ENCODE measurements at places on chromosomes 2 and 18.
A peak's percentile ranks its signal among the peaks of the same experiment; 100 is the strongest.

- peak; percentile 79 for DNase-seq
Measured at GRCh38 chr18:63505566-63506335, 29.0 kb downstream of the SERPINB5 start.

- DNase-seq = no peak
Measured at GRCh38 chr2:42098571-42099437, 51.0 kb downstream of the PKDCC start.

DNA sequence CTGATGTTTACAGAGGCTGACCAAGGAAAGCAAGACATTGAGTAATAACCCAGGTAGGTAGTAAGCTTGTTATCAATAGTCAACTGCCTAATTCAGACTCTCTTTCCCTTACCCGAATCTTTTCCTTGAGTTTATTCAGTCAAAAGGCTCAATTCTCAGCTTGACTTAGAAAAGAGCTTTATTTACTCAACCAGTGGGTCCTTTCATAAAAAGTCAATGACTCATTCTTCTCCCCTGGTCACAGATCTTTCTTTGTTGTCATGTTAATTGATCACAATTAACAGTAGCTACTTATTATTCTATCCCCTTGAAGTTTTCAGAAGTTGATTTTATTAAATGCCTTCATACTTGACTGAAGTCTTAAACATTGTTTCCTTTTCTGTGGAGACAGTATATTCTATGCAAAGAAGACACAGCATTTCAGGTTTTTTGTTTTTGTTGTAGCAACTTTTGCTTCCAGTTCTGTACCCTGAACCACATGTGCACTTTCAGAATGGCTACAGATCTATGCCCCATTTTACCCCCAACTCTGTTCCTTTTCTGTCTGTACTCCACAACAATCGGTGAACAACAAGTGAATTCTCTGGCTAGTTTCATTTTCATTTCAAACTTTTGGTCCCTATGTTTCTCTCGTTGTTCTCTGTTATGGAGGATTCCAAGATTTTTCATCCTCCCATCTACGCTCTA, 428.3 kb downstream of the NCKAP5 start:
- peak; percentile 62 for DNase-seq

DNA sequence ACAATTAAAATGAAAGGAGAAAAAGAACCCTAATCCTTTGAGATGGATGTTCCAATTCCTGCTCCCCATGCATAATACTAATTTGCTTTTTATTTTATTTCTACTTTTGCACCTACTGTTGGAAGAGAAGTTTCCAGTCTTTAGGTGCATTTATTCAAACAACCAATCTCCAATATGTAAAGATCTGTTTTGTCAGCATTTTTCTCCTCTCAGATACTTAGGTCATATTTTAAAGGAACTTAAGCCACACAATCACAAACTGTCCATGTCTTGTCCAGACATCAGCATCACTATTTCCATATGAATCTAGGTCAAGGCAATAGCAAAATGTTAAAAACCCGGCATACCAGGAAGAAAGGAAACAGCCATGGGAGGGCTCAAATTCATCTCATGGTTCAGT, 1023.2 kb downstream of the BCL11A start:
- no peak for DNase-seq

GRCh38 chr2:151175864-151176263, 85.8 kb downstream of the RBM43 start:
- DNase-seq = no peak

DNA sequence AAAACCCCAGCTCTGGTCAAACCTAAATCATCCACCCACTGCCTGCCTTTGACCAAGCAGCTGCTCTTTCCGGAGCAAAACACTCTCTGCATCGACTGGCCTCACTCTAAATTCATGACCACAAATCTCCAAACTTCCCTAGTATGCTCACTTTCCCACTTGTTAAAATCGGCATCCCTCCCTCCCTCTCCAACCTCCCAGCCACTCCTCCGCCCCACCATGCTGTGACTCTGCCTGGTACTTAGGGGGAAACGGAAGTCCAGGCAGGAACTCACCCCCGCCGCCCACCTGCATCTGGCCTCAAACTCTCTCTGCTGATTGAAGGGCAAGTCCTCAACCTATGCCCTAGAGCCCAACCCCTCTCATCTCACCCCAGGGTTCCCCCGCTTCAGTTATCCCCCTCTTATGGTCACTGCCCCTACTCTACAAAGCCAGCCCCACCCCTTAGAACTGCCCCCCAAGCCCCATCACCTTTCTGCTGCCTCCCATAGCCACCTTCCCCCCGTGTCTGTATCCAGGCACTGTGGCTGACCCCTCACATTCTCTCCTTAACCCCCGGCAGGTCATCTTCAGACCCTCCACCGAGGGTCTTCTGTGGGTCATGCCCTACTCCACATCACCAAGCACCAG, 3.8 kb upstream of the ADRA2B start:
- no peak for DNase-seq

- DNase-seq = no peak
Measured at GRCh38 chr18:48715711-48716361, 177.0 kb downstream of the CTIF start.

GRCh38 chr2:190765386-190766173, 115.0 kb upstream of the GLS start:
- no peak for DNase-seq

DNA sequence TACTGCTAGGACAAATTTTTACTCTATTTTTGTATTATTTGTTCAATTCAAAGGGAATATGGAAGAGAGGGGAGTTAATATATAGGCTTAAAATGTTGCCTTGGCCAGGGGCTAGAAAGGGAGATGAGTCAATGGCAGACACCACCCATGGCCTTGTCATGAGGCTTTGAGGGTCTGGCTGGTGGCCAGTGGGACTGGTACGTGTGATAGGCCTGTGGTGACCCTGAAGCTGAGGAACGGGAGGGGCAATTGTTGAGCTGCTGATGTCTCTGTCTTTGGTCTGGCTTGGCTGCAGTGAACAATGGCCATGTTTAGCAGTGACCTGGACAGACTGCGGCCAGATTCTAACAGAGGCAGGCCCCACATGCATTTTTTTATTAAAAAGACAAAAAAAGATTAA, 18.5 kb downstream of the GKN1 start:
- DNase-seq = no peak

DNA sequence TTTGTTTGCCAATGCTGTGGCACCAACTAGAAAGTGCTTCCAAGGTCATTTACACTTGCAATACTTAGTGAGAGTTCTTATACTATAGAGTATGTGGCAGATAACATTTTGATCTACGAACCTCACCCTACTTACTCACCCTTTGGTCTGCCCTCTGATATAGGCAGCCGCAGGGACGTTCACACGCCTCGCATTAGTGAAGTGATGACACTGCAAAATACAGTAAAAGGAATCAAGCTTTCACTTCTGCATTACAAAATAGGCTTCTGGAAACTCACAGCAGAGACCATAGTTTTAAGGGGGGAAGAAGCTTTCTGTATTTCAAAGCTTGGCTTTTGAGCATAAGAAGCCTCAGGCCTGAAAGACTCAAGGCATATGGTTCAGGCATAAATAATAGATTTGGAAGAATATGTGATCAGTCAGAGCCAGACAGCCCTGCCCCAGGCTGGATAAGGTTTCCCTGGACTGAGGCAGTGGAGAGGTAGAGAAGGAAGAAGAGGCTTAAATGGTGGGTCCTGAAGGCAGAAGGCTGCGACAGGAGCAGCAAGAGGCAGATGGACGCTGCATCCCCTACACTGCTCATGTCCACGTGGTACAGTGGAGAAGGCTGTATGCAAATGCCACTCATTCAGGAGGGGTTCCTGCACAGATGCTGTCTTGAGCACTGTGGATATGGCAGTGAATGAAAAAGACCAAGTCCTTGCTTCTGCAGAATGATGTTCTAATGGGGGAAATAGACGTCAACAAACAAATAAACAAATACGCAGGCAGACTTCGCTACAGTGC, 63.1 kb downstream of the FECH start:
- no peak for DNase-seq

- DNase-seq = peak; percentile 47
Measured at GRCh38 chr2:2698182-2699120, 367.4 kb upstream of the MYT1L start.

DNA sequence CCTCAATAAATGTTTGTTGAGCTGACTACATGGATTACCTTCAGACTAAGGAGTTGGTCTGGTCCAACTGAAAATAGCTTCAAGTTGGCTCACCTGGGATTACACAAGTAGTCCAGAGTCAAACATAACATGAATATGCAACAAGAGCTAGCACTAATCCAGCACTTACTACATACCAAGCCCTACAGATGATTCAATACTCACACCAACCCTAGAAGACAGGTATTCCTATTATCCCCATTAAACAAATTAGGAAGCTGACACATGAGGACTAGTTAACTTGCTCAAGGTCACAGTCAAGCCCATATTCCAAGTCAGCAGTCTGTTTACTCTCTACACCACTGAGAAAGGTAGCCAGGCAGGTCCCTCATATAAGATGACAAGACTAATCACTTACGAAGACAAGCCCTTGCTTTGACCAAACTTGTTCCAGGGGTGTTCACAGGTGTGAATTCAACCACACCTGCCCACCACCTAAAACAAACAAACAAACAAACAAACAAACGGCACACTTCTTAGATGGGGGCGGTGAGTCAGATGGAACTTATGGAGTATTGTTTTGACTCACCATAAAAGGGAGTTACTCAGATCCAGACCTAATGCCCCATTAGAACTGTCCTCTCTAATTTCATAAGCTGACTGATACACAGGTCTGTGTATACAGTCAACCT, 29.1 kb downstream of the TMEM131 start:
- DNase-seq = no peak

GRCh38 chr2:19807346-19807745, 94.4 kb downstream of the TTC32 start:
- DNase-seq = no peak

DNA sequence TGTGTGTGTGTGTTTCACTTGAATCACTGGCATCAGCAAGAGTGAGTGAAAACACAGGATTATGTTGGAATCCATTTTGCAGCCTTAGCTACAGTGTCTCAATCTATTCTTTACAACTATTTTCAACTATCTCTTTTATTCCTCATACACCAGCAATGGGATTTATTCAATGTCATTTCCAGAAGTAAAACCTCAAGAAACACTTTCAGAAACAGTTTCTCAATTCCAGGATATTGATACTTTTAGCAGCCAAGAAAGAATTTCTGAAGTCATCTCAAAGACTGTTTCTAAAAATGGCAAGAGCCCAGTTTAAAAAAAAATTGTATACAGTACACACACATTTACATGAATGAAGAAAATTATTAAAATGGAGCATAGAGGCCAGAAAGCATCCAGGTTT, 171.6 kb downstream of the FIGN start:
- no peak for DNase-seq

DNA sequence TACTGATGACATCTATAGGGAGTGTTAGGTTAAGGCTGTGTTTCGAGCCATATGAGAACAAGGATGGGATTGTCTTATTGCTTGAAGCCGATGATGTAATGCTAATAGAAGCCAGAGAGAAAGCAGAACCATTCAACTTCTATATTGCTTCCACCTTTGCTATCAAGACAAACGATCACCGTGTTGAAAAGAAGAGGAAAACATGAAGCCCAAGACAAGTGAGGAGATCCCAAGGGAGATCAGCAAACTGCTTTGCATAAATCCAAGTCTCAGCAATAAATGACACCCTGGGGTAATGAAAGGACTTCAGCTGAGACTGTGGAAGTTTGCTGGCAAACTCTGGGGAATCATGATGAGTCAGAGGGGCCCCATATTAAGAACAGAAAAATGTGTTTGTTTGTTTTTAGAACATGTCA, 206.2 kb downstream of the NCKAP5 start:
- DNase-seq = no peak

- no peak for DNase-seq
Measured at GRCh38 chr2:55144922-55145820, 86.9 kb downstream of the CLHC1 start.

Data from GM23338 (cell line).